Fibroblast of villous mesenchyme (primary cell): ENCODE measurements at places on chromosomes 11 and 22.

DNA sequence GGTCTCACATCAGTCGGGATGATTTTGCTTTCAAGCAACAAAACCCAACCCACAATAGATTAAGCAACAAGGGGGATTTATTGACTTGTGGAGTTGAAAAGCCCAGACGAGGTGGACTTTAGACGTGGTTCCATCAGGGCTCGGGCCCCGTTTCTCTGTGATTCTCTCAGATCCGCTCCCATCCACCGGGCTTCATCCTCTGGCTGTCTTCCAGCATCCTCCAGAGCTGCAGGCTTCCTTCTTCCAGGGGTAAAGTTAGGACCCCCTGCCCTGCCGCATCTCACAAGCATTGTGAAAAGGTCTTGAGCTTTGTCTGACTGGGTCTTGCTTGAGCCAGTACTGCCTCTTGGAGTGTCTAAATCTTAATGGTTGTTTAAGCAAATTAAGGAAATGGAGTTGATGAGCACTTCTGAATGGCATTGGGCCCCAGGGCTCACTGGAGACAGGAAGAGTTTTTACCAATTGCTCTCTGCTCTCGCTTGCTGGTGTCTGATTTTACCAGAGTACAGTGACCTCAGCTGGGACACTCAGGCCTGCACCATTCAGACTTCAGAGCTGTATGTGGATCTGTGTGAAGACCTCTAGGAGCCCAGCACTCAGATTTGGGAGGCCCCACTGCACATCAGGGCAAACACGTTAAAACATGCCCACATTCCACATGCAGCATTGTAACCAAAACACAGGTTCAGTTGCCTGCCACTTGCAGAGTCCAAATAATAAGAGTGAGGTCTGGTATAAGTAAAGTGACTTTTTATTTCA, 13.5 kb upstream of the FTH1 start:
- no peak for DNase-seq

DNA sequence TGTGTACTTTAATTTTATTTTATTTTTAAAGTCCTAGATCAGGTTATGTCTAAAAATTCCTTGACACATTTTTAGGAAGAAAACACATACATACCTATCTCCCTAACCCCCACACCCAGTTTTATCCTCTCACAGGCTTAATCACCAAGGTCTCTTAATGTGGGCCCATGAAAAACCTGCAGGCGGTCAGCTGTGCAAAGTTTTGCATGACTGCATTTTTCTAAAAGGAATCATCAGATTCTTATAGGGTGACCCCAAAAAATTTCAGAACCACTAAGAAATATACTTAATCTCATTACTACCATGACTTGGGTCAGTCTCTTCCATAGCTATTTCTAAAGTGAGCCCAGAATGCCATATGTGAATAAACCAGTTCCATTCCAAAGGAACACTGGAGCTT, 19.8 kb downstream of the SAA1 start:
- no peak for DNase-seq

GRCh38 chr11:7793233-7793632, 3.5 kb downstream of the OR5P2 start:
- DNase-seq: no peak

- DNase-seq: no peak
Observed at GRCh38 chr11:92709329-92709728, 260.1 kb upstream of the MTNR1B start.

- no peak for DNase-seq
Observed at GRCh38 chr11:65790104-65790901, 3.4 kb downstream of the OVOL1 start.

- no peak for DNase-seq
Observed at GRCh38 chr11:6489306-6489705, 7.8 kb upstream of the DNHD1 start.

GRCh38 chr22:25453557-25453956, 110.9 kb upstream of the GRK3 start:
- no peak for DNase-seq

GRCh38 chr22:32307617-32308016, 50.0 kb upstream of the RFPL3 start:
- no peak for DNase-seq

- DNase-seq: no peak
Observed at GRCh38 chr11:86230921-86231434, 13.6 kb upstream of the EED start.

DNA sequence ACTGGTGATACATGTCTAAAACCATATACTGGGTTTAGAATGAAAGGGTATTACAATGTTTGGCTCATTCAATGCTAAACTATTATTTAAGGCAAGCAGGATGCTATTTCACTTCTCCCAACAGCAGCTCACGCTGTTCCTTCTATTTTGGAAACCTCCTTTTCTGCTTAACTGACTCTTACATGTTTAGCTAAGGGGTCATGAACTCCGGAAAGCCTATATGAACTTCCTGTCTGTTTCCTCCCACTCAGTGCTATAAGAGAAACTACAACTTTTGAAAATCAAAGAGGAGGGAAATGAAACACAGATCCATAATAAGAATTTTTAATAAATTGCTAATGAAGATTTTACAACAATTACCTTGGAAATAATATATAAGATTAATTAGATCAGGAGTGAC, 30.9 kb downstream of the SLC36A4 start:
- DNase-seq: no peak

DNA sequence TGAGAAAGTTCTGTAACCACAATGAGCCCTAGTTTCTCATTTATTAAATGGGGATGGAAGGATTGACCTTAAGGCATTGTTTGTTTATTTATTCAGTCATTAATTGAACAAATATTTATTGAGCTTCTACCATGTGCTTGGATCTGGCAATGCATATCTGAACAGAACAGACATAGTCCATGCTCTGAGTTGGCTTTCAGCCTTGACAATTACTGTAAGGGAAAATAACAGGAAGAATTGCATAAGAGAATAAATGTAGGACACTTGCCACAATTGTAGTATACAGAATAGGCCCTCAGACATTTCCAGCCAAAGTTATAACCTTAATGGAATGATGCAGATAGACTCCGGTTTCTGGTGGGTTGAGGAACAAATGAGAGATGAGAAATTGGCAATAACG, 160.5 kb upstream of the TTC12 start:
- no peak for DNase-seq

- DNase-seq: peak; percentile 14
Observed at GRCh38 chr22:19478045-19478900, 720 bp downstream of the UFD1 start.

- DNase-seq: no peak
Observed at GRCh38 chr11:5521540-5521939, 5.0 kb upstream of the UBQLNL start.

GRCh38 chr22:43532301-43533155, 120.7 kb downstream of the MPPED1 start:
- DNase-seq: no peak

- DNase-seq: no peak
Observed at GRCh38 chr11:61793829-61794204, 1.1 kb downstream of the FEN1 start.

GRCh38 chr11:43810929-43811596, 69.6 kb upstream of the ALKBH3 start:
- peak; percentile 37 for DNase-seq

DNA sequence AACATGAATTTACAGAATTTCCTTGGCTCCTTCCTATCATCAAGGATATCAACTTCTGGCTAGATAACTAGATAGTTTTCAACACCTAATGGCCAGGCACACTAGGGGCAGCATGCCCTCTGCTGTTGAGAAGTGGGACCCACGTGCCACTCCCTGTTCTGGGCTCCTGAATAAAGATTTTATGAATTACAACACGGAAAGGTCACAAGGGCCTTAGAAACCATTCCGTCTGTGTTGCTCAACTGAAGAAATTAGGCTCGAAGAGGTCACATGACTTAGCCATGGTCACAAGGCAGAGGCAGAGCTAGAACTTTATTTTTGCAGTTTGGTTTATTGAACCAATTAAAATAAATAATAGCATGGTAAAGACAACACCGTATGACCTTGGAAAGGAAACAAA, 36.0 kb downstream of the PRCP start:
- peak; percentile 87 for DNase-seq

- DNase-seq: no peak
Observed at GRCh38 chr11:69642549-69642912, 1.6 kb downstream of the CCND1 start.

- DNase-seq: peak; percentile 78
Observed at GRCh38 chr11:74449369-74449931, 17.9 kb downstream of the KCNE3 start.

GRCh38 chr11:111283945-111284481, 14.3 kb upstream of the POU2AF3 start:
- peak; percentile 82 for DNase-seq

DNA sequence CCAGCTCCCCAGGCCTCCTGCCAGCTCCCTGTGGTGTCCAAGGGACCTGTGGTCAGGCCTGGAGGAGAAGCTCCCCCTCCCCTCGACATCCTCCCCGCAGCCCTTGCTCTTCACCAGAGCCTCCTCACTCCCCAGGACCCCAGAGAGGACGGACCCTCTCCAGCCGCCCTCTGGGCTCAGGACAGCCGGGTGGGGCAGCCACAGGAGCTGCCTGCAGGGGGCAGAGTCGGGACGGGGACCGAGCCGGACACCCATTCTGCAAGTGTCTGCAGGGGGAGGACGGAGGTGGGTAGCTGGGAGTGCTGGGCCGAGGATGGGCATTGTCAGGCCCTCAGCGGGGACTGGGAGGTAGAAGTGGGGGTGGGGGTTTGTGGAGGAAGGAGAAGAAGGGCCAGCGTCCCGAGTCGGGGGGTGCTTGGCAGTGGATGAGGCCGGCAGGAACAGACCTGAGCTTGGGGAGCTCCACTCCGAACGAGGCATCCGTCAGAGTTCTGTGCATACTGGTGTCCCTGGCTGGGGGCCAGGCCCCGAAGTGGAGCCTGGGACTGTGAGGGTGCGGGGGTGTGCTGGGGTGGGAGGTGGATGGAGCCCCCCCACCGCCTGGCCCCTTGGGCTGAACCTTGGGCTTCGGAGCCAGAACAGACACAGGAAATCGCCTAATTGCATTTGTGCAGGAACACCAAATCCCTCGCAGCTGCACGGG, 15.2 kb downstream of the PRR33 start:
- peak; percentile 97 for DNase-seq

GRCh38 chr11:11841116-11841722, 553 bp upstream of the USP47 start:
- DNase-seq: no peak

DNA sequence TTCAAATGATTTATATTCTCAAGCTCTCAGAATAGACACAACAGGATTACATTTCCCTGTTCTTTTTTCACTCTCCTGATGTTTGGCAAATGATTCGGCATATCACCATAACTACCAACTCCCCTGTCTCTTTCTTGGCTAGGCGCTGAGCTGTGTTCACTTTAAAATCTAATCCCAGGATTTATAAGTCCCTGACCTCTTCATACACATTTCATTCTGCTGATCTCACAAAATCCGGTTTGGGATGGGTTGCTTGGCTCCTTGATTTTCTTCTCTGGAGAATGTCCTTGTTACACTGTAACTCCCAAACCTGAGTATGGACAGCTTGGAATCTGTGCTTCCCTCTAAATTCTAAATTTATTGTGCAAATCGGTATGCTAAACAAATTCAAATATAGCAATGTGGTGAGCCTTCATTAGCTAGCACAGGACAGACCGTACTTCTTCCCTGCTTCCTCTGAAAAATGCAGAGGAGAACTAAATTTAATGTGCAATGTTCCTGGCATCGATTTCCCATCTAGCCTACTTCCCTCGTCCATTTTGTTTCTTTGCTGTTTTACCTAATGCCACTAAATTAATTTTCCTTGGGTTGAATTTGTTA, 858.5 kb upstream of the FAT3 start:
- DNase-seq: no peak

DNA sequence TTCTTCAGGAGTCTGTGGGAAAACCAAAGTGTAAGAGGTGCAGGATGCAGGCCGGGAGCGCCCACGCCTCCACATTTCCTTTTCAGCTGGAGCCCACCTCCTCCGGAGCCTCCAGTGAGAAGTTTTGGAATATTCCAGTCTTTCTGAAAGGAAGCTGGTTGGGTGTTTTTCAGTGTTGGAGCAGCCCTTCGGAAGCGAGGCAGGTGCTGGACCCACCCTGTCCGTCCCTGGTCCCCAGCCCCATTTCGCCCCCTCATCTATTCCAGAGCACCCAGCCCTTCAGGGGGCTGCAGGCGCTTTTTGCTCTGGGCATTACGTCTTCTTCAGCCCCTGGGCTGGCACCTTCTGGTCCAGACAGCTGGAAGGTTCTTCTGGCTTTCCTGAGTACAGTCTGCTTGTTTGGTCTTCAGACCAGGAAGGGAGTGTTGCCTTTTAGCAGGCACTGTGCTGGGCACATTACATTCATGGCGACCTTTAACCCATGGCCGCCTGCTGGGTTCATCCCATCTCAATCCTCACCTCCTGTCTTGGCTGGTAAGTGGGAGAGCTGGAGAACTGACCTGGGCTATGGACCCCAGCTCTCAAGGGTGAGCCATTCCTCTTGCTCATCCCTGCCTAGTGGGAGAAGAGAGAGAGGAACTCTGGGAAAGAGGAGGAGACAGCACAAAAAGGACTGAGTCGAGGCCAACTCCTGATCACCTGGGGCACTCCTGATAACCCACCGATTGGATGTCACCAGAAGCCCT, 710 bp upstream of the THY1 start:
- DNase-seq: no peak

DNA sequence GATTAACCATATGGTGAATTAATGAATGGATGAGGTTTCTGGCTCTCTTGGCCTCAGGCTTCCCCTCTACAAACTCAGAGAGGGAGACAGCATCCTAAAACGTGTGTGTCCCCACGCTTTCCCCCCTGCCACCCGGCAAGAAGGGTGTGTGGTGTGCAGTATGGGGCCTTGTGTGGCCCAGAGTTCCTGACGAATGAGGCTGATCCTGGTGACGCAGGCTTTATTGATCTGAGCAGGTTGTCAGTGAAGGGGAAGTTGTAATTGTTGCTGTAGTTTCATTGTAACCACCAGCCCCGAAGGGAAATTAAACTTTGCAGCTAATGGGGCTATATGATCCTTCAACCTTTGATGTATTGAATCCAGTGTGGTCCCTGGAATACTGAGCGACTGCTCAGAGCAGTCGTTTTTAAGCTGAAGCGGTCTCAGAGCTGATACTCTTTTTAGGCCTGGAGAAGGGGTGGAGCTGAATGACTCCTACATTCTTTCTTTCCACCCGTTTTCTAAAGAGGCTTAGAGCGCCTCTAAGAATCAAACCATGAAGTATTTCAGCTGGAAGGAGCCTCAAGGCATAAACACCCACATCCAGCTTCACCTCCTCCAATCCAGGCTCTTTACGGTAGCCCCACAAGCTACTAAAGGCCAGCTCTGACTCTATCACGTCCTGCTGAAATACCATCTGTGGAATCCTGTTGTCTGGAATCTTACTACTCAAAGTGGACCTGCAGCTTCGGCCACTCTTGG, 284.7 kb downstream of the MIAT start:
- no peak for DNase-seq

DNA sequence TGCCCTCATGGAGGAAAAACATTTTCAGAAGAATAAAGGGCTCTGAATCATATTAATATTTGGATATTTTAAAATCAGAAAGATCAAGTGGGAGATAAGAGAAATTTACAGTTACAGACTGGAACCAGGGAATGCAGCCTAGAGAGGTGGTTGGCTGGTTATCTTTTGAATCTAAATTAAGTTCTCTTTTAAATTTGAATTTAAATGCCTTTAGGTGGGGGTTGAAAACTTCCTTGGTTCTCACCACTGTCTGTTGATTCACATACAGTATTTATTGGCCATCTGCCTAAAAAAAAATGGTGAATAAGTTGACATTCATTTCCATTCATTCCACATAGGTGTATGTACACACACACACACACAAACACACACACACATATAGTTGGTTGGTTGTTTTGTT, 35.7 kb upstream of the PTPRJ start:
- DNase-seq: no peak

GRCh38 chr22:24730864-24731263, 43.7 kb downstream of the PIWIL3 start:
- peak; percentile 77 for DNase-seq
